T-helper 17 cell (primary cell): ENCODE measurements at places on chromosomes 2 and 18.

DNA sequence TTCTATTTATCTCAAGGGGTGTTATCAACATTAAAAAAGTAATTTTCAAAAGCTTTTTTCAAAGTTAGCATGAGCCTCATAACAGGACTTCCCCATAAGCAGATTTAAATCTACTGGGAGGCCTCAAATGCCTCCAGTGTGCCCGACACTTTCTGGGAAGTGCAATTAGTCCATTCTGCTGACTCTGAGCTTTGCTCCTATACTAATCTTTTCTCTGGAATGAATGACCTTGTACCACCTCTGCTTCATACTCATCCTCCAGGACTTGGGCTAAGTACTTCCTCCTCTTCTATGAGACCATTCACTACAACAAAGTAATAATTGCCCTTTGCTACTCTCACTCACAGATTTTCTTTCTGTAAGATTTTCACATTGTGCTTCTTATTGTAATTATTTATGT, 111.1 kb downstream of the RIT2 start:
- DNase-seq: no peak

DNA sequence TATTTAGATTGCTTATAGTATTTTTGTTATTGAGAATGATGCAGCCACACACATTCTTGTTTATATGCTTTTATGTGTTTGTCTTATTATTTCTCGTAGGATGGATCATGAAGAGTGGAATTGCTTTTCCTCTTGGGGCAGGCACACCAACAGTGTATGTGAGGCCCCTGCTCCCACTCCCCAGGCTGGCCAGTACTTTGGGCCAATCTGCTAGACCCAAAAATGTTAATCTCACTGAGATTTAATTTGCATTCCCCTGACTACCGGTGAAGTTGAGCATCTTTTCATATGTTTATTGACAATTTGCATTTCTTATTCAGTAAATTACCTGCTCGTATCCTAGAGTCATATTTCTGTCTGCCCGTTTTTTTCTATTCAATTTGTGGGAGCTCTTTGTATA, 4.7 kb upstream of the MYCN start:
- no peak for DNase-seq

GRCh38 chr2:26892133-26892532, 44.2 kb downstream of the DPYSL5 start:
- no peak for DNase-seq

- peak; percentile 12 for DNase-seq
Observed at GRCh38 chr2:18387441-18388206, 172.8 kb downstream of the RDH14 start.

- no peak for DNase-seq
Observed at GRCh38 chr2:236093134-236093533, 75.1 kb downstream of the GBX2 start.

DNA sequence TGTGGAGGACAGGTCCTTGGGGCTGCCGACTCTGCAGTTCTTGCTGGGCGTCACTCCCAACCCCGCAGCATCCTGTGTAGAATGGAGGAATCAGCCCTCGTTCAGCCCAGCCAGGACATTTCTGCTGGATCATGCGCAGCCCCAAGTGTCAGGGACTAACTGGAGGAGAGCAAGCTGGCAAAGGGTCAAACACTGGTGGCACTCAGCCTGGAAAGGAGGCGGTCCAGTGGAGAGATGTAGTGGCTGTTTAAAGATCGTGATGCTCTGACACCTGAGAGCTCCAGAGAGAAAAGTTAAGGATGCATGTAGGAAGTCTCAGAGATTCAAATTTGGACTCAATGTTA, 63.6 kb upstream of the SH3RF3 start:
- no peak for DNase-seq

- DNase-seq: no peak
Observed at GRCh38 chr2:175806570-175806969, 195.5 kb downstream of the LNPK start.

GRCh38 chr18:79622004-79622403, 57.6 kb upstream of the CTDP1 start:
- no peak for DNase-seq

GRCh38 chr2:11546072-11546471, 12.2 kb downstream of the GREB1 start:
- DNase-seq: no peak

DNA sequence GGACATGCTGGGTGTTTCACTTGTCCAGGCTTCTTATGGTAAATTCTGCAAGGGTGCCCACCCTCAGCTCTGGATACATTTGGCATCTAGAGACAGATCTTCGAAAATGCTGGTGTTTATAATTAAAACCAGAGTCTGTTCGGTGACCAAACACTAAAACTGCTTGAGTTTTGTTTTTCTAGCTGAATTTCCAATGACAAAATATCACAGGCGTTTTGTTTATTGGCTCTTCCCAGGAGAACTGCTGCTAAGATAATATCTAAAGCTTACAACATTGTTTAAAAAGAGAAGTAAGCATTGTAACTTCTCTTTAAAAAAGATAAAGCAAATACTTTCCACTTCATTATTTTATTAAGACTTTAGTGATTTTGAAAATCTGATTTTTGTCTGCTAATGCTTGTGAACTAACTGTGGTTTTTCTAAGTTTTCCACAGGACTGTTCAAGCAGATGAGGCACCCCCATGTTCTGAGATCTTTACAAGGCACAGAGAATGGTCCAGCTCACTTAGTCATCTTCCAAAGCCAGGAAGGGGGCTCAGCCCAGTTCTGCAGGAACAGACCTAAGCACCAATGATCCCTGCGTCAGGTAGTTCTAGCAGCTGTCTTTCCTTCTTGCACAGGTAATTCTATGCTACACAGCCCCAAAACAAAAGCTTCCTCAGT, 94.8 kb upstream of the LTBP1 start:
- no peak for DNase-seq

DNA sequence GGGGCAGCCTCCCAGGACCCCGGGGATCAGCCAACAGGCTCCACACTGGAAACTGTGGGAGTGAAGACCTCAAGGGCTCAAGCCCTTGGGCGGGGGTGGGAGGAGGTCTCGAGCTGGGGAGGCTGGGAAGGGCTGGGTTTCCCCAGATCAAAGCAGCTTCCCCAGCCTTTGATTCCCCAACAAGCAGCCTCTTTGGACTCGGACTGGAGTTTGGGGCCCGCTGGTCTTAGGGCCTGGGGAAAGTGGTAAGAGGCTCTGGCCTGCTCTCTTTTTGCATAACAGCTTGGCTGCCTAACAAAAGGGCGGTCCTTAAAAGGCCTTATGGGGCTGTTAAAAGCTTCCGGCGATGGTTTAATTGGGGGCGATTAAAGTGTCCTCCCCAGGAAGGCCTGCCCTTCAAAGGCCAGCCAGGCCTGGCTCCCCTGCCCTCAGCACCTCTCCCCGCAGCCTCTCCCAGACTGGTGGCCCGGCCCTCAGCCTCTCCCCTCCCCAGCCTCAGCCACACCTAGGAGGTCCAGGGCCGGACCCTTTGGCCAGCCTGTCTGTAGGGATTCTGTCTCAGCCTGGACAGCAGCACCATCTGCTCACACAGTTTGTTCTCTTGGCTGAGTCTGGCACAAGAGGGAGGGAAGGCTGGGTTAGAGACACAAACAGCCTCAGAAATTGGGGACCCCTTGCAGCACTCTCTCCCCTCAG, 39.6 kb downstream of the ZFP36L2 start:
- DNase-seq: no peak

GRCh38 chr2:9238591-9239326, 32.1 kb downstream of the ASAP2 start:
- DNase-seq: no peak

- no peak for DNase-seq
Observed at GRCh38 chr2:908568-908967, 42.1 kb upstream of the SNTG2 start.

- no peak for DNase-seq
Observed at GRCh38 chr18:24369426-24369825, 28.2 kb downstream of the OSBPL1A start.

DNA sequence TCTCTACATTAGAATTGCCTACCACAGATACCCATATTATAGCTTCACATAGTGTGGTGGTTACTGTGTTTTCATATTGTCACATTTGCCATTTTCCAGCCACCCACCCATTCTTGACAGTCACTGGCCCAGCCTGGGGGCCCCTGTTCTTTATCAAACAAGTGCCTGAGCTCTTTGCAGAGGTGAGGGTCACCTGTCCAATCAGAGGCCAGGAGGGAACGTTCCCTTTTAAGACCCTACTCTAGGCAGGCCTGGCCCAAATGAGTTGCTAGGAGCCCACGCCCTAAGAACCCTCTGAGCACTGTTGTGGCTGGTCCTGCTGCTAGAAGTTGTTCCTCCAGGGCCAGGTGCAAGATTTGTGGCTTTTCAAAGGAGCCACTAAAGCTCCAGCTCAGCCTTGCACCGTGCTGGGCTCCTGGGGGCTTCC, 5.2 kb downstream of the IL37 start:
- DNase-seq: no peak
